ENCODE measurements at places on chromosomes 16 and 17.

- no peak for DNase-seq
Observed at GRCh38 chr17:9271989-9272388, 250.7 kb downstream of the NTN1 start.

GRCh38 chr16:81523387-81524115, 78.9 kb downstream of the CMIP start:
- DNase-seq = no peak

DNA sequence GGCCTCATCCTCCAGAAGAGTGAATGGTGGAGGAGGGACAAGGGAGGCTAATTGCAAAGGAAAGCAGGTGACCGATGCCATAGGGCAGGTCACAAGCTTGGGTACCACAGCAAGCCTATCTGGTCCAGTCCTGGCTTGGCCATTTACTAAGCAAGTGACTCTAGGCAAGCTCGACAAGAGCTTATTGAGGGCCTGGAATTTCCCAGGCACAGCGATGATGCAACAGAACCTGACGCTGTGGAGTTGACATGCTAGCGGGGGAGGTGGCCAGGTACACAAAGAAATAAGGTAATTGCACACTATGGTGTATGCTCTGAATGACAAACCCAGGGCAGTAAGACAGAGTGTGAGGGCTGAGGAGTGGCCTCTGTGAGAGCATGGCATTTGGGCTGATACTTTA, 98.5 kb downstream of the PGS1 start:
- no peak for DNase-seq

- DNase-seq = peak; percentile 47
Observed at GRCh38 chr17:17841601-17842025, 4.8 kb upstream of the SREBF1 start.

- peak; percentile 54 for DNase-seq
Observed at GRCh38 chr17:15885770-15886169, 59.2 kb upstream of the ADORA2B start.

DNA sequence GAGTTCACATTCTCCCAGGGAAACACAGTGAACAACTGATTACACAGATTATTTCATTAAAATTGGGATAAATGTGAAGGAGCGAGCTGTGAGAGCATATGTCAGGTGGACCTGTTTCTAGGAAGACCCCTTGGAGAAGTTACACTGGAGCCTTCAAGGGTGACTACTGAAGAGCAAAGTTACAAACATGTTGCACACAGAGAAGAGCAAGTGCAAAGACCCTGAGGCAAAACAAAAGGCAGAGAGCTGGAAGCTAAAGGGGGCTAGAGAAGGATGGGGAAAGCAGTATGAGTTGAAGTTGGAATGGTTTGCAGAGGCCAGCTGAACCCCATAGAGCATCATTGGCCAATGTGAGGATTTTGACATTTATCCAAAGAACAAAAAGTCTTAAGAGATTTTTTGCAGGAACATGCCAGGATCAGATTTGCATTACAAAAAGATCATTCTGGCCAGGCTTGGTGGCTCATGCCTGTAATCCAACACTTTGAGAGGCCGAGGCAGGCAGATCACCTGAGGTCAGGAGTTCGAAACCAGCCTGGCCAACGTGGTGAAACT, 14.1 kb downstream of the PDZD9 start:
- DNase-seq = no peak

- peak; percentile 51 for DNase-seq
Observed at GRCh38 chr17:42422412-42422957, 571 bp downstream of the CAVIN1 start.

DNA sequence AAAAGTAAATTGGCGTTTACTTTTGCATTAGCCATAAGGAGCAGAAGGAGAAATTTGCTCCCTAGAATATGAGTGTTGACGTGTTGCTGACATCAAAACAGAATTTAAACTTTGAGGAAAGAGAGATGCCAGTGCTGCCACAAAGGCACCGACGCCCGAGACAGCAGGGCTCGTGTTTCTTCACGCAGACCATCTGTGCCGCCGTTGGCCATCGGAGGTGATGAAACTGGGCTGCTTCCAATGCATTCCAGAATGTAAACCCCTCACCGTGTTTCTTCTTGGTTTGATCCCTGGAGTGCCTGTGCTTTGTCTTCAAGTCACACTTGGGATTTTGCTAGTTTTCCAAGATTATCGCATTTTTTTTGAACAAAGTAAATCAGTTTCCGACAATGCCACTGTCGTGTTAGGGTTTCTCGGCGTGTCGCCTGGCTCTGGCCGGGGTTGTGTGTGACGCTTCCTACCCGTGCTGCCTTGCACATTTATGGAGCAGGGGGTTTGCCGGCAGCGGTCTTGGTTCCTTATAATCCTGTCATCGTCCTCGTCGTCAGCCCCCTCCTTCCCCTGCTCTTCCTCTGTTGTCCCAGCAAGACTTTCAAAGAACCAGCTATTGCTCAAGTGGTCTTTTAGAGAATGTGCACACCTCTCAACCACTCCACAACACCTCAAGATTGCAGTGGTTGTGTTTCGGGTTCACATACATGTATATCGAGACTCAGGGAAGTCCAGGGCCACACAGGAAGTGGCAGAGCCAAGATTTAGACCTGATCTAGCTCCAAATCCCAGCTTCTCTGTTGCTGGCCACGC, 103.9 kb downstream of the METRNL start:
- no peak for DNase-seq

DNA sequence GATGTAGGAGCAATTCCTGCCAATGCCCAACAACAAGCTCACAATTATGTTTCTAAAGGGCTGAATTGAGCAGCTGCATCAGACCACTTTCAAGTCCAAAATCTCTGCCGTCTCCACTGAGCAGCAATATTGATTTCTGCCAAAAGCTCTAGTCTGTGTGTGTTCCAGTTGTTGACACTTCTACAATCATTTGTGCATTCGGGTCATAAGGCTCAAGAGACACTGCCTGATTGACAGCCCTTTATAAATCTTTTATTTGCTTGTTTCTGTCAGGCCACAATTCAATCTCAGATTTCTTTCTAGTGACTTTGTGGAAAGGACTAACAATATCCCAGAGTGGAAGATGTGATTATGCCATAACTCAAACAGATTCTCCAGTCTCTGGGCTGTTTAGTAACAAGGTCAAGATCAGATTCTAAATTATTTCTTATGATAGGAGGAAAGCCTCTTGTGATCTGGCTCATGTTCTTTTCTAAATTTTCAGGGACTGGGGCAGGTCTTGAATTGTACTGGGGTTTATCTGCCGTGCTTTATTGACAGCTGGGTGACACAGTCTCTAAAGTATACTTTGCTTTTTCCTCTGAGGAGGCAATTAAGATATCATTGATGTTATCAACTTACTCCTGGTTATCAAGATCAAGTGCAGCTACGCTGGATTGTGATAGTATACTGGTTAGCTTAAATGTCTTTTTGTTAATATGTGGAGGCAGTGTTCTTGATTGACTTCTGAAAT, 377.1 kb downstream of the CNTNAP4 start:
- DNase-seq = no peak

DNA sequence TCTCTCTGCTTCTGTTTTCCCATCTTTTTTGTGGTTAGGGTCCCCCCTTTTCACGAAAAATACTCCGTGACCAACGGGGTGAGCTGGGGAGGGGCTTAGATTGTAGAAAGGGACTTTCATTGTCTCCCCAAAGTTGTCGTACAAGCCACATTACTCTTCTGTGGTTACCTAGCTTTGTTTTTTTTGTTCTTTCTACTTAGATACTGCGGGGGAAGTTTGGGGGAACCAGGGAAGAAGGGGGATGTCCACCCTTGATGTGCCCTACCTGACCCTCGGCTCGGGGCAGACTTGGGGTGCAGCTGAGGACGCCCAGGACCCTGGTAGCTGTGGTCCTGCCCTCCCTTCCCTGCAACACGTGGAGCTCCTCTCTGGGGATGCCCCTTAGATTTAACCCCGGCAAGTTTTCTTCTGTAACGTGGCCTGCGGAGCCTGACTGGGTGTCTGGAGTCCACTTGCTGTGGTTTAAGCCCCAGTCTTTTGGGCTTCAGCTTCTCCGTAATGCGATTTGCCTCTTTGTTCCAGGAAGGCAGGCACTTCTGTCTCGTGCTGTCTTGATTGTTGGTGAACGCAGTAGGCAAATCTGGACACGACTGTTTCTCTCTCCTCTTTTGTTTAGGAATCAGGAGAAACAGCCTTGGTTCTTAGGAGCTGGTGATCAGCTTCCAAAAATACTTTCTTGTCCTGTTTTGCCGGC, 892 bp downstream of the ABCC1 start:
- DNase-seq = peak; percentile 70

GRCh38 chr16:27428026-27428785, 26.2 kb downstream of the IL21R start:
- DNase-seq = peak; percentile 52

GRCh38 chr16:67528222-67528869, at the start of gene RIPOR1:
RIPOR1 (plus strand) TSS chr16:67528829; CDS start chr16:67538447, 9,618 bp downstream.
- peak; percentile 70 for DNase-seq

DNA sequence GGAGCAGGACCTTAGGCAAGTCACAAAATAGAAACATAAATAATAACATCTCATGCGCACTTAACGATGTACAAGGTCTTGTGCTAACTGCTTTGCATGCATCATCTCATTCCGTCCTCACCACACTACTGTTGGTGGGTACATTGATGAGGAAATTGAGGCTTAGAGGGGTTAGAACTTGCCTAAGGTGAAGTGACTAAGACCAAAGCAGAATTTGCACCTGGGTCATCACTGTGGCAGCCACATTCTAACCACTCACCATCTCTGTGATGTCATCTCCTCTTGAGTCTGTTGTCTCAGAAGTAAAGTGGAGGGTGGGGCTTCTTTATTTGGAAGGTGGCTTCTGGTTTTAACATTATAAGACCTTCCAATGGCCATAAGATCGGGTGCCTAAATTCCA, 20.4 kb upstream of the TRIM25 start:
- no peak for DNase-seq

DNA sequence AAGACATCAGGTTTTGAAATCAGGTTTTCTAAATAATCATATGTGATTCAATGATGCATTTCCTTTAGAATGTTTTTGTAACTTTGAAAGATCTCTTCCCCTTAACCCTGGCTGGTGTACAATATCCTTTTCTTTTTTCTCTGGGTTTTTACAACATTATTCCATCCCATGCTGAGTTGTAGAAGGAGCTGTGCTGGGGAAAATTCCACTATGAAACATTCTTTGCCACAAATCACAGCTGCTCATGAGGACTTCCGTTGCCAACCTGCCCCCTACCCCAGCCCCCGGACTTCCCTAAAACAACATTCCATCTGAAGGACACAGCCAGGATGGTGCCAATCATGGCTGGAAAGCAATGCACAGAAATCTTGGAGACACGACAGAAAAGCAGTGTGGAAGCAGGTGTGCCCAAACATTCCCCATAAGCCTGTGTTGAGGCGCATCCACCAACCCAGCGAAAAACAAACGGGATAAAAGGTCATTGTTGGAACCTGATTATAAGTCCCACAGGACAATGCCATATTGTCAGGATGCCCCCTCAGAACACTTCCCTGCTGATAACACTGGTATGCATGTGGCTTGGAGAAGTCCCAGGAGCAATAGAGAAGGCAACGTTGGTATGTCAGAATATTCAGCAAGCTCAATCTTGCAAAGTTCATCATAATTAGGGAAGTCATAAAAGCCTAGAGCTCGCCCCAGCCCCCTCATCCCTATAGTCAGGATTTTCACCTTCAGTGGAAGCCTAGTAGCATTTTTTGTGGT, 475.0 kb downstream of the HS3ST3B1 start:
- no peak for DNase-seq

GRCh38 chr17:42132941-42133340, 10.3 kb downstream of the HSPB9 start:
- DNase-seq = peak; percentile 84

- DNase-seq = peak; percentile 69
Observed at GRCh38 chr17:57948555-57949420, 6.4 kb downstream of the CUEDC1 start.

- DNase-seq = no peak
Observed at GRCh38 chr16:12778726-12779125, 25.0 kb downstream of the CPPED1 start.

DNA sequence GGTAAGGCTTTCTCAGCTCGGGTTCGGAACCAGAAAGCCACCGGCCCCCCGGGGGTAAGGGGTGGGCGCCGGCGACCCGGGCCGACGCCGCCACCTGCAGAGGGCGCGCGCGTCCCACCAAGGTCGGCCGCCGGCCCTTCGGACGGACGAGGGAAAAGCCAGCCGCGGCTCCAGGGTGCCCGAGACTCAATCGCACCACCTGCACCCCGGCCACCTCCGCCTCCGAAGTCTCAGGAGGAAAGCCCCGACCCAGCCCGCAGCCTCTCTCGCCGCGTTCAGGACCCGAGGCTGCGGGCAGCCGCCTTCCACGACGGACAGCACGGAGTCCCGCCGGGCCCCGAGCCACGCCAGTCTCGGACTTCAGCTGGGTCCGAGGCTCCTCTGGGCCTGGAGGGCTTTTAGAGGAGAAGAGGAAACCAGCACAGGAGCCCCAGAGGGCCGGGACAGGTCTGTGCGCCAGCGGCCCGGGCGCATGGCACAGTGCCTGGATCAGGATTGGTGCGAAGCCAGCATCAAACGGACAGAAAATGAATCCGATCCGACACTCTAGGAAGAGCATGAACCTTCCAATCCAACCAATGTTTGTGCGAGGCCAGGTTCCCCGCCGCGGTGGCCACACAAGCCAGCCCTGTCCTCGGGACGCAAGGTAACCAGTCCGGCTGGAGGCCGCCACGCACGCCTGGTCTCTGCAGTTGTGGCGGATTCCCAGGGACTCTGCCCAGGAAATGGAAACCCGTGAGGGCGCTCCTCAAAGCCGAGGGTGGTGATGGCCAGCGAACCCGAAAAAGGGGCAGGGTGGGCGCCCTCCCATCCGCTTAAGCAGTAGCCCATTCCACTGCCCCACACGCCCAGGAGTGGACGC, 6.7 kb downstream of the CBX8 start:
- DNase-seq = peak; percentile 65

- DNase-seq = no peak
Observed at GRCh38 chr16:87582216-87582965, 19.9 kb upstream of the JPH3 start.

DNA sequence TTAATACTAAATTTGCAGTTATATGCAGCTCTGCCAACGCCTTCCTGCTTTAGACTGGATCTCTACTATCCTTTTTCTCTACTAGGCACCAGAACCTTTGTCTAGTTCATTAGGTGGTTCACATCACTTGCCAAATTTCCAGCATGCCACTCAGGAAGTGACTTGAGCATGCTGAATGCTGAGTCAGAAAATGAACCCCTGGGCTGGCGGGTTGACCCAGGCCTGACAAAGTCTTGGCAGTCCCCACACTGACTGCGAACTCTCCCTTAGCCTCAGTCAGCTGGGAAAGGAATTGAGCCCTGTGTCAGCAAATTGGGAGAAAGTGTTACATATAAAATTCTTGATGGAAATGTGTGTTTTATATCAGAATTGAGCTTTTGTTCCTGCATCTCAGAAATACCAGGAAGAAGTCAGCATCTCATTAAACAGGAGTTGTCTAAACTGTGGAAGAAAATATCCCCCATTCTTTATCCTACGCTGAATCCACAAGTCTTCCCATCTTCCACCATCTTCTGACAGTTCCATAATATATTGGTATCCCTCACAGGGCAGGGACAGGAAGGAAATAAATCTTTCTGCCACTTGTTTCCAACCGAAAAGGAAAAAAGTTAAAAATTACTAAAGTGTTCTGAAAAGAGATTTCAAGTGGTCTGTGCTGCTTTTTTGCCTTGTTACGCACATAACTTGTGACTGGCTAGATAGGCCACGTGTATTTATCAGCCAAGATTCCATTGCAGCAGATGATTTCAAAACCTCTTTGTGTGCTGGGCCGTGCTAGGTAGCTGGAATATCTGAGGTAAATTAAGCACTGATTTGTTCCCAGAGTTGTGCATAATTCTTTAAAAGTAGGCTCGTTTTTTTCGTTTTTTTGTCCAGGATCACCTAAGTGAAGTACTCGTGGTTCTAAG, 16.7 kb upstream of the SLC12A3 start:
- peak; percentile 26 for DNase-seq
